Right renal pelvis (tissue), 4 donors: ENCODE measurements at places on chromosomes 1 and 21. TPM values are rescaled to one million over a fixed set of nuclear protein-coding genes. Genes with fewer than 3 reads are reported as not detected.

The LAX1 gene
- polyA plus RNA-seq: 0.10 TPM

The MRAP gene
- polyA plus RNA-seq: 0.39 TPM

The GPX7 gene
- 73.5 TPM for polyA plus RNA-seq

The LY9 gene
- not detected for polyA plus RNA-seq

The C1orf115 gene
- polyA plus RNA-seq: 25.6 TPM

The UTS2 gene
- polyA plus RNA-seq: not detected

The CYP4Z1 gene
- 0.77 TPM for polyA plus RNA-seq

The E2F2 gene
- polyA plus RNA-seq: 4.4 TPM

The CLCNKB gene
- polyA plus RNA-seq: 69.5 TPM

The ITGB2 gene
- polyA plus RNA-seq: 10.3 TPM

The CFHR3 gene
- polyA plus RNA-seq: 1.2 TPM

The PROK1 gene
- 0.24 TPM for polyA plus RNA-seq

The CALML6 gene
- 0.46 TPM for polyA plus RNA-seq

The FCRL6 gene
- 0.36 TPM for polyA plus RNA-seq

The ROR1 gene
- polyA plus RNA-seq: 39.6 TPM

The OR2M4 gene
- polyA plus RNA-seq: 0.03 TPM

The RNU5D-1 gene
- polyA plus RNA-seq: not detected

The FCRLB gene
- 4.4 TPM for polyA plus RNA-seq

The MX2 gene
- 2.1 TPM for polyA plus RNA-seq

DNA sequence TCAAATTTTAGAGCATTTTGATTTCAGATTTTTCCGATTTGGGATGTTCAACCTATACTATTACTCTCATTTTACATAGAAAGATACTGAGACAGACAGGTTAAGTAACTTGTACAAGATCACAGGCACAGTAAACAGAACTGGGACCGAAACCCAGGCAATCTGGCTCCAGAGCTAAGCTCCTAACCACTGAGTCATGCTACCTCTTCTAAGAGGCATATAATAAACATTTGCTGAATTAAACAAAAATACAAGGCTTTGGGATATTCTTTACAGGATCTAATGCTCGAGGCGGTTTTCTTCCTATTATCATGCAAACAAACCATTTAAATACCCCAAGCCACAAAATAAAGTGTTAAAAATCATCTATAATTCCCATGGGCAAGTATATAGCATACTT lies 50.3 kb downstream of the MCOLN2 start:
- no peak for DNase-seq

DNA sequence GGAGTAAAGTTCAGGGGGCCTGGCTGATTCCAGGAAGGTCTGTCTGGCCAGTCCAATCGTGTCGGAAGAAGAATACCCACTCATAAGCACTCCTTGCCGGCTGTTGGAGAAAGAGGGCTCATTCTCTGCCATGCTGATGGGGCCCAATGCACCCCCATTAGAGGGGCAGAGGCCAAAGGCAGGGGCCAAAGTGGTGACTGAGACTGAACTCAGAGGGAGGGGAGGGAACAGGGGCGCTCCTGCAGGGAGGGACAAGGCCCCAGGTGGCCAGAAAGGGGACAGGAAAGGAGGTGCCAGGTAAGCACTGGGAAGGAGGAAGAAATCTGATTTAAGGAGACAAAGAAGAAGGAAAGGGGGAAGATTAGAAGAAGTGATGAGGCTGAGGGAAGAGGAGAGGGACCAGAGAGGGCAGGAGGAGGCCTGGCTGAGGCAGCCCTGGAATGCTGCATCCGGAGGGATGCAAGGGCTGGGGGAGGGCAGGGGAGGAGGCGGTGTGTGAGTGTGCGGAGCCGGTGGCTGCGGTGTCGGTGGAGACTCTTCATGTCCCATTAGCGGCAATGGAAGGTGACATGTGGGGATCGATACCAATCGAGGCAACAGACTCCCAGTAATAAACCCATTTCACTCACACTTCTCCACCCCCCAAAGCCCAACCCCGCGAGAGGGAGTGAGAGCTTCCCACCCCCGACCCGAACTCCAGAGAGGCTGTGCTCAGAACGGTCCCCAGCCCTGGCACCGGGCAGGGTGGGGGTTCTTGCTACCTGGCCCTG lies 12.0 kb upstream of the ETV3L start:
- no peak for DNase-seq

- no peak for DNase-seq
Observed at GRCh38 chr1:64005801-64006200, 197.6 kb upstream of the UBE2U start.

- no peak for DNase-seq
Observed at GRCh38 chr1:157166590-157166989, 28.4 kb upstream of the ETV3 start.

- no peak for DNase-seq
Observed at GRCh38 chr1:11898086-11898785, 28.0 kb downstream of the KIAA2013 start.

DNA sequence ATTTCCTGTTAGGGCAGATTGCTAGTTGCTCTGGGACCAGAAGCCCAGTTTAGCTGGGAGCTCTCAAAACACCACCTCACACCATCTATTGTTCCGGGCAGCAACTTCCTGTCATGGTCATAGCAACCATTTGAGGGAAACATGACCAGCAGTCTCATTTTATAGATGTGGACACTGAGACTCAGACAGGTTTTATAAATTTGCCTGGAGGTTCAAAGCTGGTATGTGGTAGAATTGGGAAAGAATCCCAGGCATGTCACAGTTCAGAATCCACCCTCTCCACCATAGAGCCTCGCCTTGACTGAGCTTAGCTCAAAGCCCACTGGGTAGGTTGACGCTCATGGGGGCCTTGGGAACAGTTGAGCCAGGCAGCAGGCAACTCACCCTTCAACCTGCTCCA lies 14.0 kb upstream of the TRIM67 start:
- DNase-seq: no peak

GRCh38 chr1:158037866-158038359 lies 44.5 kb downstream of the KIRREL1 start:
- DNase-seq: no peak

DNA sequence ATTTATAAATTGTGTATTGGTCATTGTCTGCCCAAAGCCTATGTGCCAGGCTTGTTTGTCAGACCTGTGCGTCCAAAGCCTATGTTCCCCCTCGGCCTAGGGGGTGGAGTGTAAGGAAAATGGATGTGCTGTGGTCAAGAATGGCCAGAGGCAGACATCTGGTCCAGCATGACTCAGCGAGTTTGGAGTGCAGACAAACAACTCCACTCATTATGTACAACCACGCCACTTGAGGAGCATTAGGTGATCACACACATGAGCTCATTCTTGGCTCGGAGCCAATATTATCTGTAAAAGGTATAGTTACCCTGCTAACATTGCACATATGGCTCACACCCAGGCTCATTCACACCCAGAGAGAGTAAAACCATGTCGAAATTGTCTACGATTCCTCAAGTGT lies 1047.6 kb upstream of the ADGRL4 start:
- DNase-seq: no peak

DNA sequence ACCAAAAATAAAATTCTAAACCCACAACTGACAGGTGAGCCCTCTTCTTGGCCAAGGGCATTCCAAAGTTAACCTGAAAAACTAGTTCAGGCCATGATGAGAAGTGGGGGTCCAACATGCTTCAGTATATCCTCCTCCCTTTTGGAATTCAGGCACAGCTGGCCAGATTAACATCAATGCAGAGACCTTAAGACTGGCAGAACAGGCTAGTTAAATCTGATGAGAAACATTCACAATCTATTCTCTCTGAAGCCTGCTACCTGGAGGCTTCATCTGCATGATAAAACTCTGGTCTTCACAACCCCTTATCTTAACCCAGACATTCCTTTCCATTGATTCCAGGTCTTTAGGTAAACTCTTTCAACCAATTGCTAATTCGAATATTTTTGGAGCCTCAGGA lies 26.7 kb upstream of the ZBTB8B start:
- no peak for DNase-seq

GRCh38 chr1:57033222-57034001 lies 67.6 kb upstream of the C8B start:
- no peak for DNase-seq

GRCh38 chr1:10724948-10725847 lies 71.2 kb downstream of the CASZ1 start:
- peak; percentile 50 for DNase-seq

DNA sequence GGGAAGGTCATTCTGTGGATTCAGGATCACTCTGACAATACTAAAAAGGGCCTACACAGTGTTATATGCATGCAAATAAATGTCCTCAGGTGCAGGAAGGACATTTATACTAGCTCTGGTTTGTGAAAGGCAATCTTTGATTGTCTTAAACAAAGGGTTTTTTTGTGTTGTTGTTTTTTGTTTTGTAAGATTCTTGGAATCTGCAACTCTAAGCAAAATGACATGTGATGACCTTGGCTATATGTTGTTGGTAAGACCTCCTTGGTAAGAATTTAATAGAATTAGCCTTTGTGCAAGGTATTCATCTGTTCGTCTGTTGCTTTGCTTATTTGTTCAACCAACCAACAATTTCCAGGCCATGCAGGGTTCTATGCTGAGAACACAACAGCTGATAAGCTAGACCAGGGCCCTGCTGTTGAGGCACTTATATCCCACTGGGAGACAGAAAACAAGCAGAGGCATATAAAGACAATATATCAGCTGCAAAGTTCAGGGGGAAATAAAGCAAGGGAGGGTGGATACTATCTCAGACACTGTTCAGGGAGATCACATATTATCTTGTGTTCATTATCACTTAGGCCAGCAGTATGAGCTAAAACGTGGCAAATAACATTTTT lies 60.3 kb downstream of the FH start:
- no peak for DNase-seq

DNA sequence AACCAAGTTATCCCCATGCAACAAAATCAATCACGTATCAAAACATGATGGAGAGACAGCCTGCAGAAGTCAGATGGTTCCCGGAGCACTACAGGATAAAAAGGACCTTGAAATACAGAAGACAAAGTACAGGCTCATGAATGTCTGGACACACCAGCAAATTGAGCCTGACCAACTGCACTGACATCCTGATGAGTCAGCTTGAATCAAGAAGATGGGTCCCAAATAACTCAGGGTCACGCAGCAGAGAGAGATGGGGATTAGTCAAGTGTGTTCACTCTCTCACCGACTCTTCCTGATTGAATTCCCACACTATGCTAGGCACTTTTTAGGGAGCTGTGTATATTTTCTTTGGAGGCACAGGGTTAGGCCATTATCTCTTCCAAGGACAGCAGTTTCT lies 71.1 kb upstream of the DIRAS3 start:
- DNase-seq: no peak

GRCh38 chr1:11759791-11760190 lies 2.2 kb upstream of the C1orf167 start:
- no peak for DNase-seq

DNA sequence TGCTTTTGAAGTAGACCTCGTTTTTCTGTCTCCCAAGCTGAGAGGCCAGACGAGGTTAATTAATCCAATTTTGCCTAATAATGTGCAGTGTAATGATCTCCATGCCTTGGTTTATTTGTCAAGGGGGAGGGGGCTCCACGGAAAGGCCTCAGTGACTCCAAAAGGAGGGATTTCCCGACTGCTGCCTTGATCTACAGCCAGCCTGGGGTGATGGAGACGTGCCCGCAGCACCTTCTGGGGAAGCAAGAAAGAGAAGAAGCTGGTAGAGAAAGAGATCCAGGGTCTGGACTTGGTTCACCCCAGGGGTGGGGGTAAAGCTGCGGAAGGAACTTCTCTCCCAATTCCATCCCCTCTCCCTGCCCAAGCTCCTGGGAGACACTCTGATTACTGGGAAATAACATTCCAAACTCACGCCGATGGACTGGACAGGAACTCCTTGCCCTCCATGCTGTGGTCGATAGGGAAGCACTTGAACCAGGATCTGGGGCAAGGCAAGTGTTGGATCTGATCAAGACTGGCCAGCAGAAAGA lies 44.1 kb upstream of the SIM2 start:
- DNase-seq: no peak

DNA sequence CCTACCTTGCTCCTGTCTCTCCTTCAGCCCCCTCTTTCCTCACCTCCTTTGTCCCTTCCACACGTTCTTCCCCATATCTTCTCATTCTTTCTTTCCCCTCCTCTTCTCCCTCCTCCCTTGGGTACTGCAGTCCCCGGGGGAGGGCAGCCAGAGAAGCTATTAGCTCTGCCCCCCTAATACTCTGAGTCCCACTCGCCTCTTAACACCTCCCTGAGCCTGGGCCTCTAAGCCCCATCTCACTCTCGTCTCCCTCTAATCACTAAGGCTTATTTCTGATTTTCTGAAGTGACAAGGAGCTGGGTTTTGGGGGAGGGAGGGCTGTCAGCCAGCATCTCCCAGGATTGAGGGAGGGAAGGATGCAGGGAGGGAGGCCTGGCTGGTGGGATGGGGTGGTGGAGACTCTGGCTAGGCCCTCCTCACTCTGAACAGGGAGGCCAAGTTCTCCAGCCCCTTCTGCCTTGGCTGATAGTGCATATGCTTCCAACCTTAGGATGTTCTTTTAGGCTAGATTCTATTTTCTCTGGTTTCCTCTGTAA lies 25.6 kb upstream of the DMBX1 start:
- DNase-seq: no peak

DNA sequence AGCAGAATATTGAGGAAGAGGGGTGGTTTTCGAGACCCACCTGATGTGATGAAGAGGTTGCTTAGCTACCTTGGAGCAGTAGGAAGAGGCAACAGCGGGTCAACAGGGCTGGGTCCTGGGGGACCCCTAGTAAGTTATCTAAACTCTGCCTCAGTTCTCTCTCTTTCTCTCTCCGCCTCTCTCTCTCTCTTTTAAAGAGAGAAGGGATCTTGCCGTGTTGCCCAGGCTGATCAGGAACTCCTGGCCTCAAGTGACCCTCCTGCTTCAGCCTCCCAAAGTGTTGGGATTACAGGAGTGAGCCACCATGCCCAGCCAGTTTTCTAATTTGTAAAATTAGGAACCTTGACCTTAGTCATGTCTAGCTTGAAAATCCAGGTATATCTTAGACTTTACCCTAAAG lies 77.9 kb downstream of the C1orf21 start:
- DNase-seq: no peak

GRCh38 chr21:28253338-28253737 lies 739.3 kb downstream of the LTN1 start:
- DNase-seq: no peak

- DNase-seq: no peak
Observed at GRCh38 chr1:36352910-36353878, 29.7 kb upstream of the EVA1B start.

DNA sequence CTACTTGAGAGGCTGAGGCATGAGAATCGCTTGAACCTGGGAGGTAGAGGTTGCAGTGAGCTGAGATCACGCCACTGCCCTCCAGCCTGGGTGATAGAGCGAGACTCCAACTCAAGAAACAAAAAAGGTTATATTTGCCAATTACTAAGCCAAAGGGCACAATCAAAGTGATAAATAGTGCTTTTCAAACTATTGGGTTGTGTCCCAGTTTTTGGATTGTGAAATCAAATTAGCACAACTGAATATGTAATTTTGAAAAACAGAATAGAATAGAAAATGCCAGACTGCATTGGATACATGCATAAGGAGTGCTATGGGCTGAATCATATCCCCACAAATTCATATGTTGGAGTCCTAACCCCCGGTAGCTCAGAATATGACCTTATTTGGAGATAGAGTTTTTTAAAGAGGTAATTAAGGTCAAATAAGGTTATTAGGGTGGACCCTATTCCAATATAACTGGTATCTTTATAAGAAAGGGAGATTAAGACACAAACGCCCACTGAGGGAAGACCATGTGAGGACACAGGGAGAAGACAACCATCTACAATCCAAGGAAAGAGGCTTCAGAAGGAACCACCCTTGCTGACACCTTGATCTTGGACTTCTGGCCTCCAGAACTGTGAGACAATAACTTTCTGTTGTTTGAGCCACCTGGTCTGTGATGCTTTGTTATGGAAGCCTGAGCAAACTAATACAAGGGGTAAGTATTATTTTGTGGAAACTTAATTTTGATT lies 42.9 kb upstream of the HUNK start:
- no peak for DNase-seq

GRCh38 chr1:154501423-154502065 lies 475 bp upstream of the TDRD10 start:
- DNase-seq: no peak

GRCh38 chr1:109901524-109902145 lies 9.0 kb upstream of the CSF1 start:
- no peak for DNase-seq
